ENCODE measurements at places on chromosomes 12 and 14.

DNA sequence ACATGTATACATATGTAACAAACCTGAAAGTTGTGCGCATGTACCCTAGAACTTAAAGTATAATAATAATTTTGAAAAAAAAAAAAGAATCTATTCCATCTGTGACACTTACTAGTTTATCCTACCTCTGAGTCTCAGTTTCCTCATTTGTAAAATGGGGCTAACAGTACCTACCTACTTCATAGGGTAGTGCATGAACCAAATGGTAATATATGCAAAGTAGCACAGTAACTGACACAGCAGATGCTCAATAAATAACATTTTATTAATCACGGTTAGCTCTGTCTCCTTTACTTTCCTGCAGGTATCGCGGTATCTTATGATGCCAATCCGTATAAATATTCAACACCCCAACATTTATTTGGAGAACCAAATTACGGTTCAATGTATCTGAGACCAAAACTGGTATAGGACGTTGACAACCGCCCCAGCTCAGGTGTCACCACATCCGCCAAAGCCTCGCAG lies 703 bp downstream of the TMED10 start:
- DNase-seq, result no peak

DNA sequence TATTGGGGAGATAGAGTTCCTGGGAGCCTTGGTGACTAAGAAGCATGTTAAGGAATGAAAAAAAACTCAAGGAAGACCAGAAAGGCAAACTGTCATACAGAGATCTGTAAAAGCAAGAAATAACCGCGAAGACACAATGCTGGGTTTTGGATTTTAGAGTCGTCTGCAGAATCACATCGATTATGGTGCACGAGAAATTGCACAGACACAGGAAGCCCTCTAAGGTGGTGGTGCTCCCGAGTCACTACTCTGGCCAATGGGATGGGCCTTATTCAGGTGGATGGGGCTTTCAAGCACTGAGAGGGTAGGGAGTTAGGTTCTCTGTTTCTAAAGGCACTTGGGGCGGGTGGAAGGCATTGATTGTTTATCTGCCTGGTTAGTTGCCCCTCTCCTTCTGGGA lies 10.3 kb upstream of the FLVCR2 start:
- no peak for DNase-seq

DNA sequence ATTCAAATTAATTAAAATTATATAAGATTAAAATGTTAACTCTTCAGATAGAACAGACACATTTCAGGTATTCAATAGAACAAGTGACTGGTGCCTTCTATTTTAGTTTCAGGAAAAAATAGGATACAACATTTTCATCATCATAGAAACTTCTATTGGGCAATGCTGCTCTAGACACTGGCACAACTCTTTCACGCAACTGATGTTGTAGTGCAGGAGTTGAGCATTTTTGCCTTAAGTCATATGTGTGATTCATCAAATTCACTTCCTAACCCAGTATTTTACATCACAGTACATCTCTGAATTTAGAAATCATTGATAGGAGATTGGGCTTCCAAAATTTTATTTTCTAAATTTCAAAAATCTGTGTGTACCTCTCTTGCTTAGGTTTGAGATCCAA lies 215.4 kb upstream of the DIO2 start:
- peak; percentile 16 for DNase-seq

DNA sequence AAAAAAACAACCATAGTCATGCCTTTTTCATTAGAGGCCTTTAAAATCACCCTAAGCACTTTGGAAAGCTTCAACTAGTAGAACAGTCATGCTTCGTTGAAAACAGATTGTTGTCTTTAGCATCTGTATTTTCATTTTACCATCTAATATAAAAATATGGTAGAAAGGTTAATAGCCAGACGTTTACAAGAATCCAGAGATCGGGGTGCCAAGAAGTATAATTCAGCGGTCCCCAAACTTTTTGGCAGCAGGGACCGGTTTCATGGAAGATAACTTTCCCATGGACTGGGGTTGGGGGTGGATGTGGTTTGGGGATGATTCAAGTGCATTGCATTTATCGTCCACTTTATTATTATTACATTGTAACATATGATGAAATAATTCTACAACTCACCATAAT lies 138.4 kb downstream of the GLT1D1 start:
- no peak for DNase-seq

DNA sequence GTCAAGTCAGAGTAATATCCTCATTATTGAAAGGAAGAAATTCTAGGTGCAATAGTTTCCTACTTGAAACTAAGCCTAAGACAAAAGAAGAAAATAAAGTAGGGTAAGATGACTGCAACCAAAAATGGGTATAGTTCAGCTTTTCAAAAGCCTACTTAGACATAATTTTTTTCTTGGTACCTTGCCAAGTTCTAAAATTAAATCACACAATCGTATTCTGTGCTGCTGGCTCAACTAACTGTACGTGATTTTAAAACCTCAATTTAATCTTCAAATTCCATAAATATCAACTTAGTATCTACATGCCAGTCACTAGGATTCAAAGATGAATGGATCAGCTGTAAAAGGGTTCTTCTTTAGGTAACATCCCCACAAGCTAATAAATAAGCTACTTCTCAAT lies 56.9 kb downstream of the SCAF11 start:
- no peak for DNase-seq

GRCh38 chr14:62585247-62585646 lies 460.0 kb downstream of the KCNH5 start:
- no peak for DNase-seq

- no peak for DNase-seq
Observed at GRCh38 chr12:11980115-11980514, 90.6 kb upstream of the BCL2L14 start.

DNA sequence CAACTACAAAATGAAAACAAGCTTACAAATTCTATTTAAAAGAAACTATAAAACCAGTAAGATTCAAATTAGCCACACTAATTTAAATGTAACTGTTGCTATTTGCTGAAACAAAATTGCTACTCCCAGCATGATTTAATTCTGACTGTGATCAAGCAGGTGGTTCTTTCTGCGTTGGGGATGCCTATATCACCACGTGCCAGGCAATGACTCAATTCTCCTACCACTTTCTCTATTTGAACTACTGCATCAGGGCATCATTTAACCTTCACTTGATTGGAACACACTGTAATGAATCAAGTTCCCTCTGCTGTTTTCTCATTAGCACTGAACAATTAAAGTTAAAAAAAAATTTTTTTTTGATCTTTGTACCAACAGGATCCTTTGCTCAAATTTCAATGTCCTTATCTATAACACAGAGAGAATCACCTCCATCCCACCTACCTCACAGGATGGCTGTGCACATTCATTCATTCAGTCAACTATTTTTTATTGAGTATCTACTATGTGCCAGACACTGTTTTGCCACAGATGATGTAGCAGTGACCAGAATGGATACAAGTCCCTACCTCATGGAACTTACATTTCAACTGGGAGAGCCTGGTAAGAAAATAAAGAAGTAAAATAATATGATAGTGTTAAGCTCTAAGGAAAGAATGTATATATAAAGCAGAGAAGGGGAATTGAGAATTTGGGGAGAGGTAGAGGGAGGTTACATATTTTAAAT lies 8.0 kb upstream of the ACTN1 start:
- DNase-seq, result no peak

- DNase-seq, result no peak
Observed at GRCh38 chr12:21073129-21073528, 57.9 kb upstream of the SLCO1B1 start.

All from AG10803 (cell line).